ENCODE measurements at places on chromosomes 3 and 15.

DNA sequence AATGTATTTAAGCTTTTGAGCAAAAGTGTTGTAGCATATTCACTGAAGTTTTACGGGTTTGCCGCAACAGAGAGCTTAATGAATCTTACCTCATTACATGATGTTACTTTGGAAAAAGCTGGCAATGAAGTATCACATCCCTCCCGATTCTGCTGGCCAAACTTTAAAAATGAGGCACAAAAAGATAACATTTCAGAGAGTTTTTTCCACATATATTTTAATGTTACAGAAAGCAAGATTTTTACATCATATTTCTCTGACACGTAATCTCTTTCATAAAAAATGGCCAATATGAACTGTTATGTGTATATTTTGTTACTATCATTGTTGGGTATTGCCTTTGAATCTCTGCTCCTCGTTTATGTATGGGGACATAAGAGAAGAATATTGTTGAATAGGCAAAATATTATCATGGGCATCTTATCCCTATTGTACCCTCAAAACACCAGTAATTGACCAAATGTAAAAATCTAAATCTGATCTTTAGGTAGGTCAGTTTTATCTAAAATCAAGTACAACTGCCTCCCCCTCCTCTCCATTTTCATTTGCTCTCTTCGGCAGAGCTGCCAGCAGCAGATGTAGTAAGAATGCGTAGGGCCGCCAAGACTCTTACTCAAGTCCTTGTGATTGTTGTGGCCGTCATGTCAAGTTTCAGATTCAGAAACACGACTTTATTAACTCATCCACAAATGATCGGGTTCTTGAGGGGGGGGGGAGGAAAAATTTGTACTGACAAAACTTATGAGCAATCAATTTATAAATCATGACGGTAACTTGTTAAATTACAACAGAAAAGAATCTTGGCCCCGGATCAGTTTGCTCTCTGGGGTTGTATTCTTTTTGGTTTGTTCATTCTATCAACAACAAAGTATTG lies 106.7 kb upstream of the THRB start:
- no peak for DNase-seq

DNA sequence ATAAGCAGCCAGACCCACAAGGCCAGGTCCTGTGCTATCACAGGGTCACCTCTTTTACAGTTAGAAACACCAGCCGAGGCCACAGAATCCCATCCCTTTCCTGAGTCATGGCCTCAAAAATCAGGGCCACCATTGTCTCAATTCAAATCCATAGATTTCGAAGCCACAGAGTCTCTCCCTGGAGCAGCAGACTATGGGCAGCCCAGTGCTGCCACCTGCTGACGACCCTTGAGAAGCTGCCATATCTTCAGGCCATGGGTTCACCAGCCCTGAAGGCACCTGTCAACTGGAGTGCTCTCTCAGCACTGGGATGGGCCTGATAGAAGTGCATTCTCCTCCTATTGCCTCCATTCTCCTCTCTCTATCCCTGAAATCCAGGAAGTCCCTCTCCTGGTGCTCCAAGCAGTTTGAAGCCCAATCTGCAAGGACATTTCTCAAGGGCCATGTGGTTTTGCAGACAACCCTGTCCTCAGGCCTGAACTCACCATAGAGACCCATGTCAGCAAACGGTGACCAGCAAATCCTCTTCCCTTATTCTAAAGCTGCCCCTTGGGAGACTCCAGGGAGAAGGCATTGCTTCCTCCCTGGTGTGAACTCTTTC lies 39.6 kb downstream of the TGM4 start:
- DNase-seq: peak; percentile 12

- DNase-seq: no peak
These were observed 526 bp downstream of the GPD1L start for GRCh38 chr3:32106929-32107362.

DNA sequence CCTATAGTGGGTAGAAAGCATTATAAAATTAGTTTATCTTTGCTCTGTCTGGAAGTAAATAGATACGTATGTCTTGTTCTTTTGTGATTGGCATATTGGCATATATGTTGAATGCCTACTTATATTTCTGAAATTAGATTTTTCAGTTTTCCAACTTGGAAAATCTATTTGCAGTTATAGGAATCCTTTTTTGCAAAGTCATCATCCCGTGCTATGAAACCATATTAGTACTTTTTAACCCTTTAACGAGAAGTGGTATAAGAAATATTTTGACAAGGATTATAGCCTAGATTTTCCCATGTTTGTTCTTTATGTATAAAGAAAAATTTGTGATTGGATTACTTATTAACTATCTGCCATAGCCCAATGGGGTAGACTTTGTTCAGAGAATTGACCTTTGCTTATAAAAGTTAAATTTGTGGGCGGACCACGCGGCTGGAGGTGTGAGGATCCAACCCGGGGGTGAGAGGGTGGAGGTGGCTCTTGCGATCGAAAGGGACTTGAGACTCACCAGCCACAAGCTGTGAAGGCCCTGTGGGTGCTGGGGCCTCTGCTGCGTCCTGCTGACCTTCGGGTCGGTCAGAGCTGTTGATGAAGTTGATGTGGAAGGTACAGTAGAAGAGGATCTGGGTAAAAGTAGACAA lies 5.9 kb downstream of the LRRC28 start:
- DNase-seq: no peak

GRCh38 chr3:180063783-180064182 lies 27.0 kb upstream of the PEX5L start:
- DNase-seq: no peak

GRCh38 chr3:23959135-23959900 lies 14.2 kb downstream of the NR1D2 start:
- no peak for DNase-seq
